ENCODE measurements at places on chromosomes 11 and 22.

DNA sequence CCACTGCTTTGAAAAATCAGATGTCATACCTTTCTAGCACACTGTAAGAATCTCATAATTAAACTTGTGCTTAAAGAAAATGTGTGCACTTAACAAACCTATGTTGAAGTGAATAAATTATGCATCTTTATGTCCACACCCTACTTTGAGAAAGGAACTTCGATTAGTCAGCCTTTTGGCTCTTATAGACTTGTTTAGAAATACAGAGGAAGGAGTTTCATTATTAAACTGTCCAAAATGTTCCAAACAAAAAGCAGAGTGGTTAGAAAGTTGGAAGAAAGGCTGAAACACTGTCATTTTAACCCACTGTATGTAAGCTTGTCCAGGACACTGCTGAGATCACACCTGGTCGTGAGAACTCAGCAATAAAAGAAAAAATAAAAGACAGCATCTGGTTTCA is 863.2 kb upstream of the CHORDC1 start:
- DNase-seq = no peak

DNA sequence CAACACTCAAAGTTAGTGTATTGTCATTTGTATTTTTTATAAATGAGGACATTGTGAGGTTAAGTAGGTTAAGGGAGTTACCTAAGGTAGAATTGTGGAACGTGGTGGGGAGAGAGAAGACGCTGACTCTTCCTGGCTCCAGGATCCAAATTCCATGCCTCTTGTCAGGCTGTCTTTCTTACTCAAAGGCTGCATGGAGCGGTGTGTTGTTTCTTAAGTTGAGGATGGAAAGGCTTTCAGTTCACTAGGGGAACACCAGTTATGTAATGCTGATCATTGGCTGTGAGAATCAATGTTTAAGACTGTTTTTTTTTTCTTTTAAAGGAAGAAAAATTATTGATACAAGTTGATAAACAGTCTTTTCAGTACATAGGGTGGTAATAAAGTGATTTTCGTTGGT is 2.9 kb downstream of the UBE2L3 start:
- DNase-seq = no peak

- peak; percentile 81 for DNase-seq
Measured at GRCh38 chr11:96341211-96342013, 1.6 kb downstream of the MAML2 start.

GRCh38 chr11:102981324-102981910 is 25.9 kb upstream of the MMP13 start:
- DNase-seq = no peak

DNA sequence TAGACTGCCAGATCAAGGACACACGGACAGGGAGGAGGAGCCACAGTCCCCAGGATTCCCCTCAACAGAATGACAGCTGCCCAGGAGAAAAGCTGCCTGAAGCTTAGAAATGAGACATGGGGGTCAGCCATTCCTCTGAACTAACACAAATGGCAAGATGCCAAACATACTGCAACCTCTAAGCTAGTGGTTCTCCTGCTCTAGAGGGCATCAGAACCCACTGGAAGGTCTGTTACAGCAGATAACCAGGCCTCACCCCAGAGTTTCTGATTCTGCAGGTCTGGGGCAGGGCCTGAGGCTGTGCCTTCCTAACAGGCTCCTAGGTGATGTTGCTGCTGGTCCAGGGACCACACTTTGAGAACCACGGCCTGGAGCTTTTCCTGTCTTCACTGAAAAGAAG is 28.6 kb upstream of the BID start:
- DNase-seq = no peak

DNA sequence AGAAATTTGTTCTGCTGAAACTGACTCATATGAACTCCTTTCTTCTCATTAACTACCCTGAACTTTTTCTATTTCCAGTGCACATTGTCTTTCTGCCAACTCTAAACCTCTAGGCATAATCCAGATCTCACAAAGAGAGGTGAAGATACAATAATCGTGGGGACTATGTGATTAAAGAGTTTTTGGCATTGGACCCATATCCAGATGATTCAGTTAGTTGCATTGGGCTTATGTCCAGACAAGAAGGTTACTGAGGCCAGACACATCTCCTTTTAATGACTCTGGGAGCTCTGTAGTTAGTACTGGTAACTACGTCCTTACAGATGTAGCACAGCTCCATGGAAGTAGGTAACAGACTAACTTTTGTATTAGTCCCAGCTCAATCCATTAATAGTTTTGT is 273.0 kb downstream of the CASP12 start:
- DNase-seq = no peak

DNA sequence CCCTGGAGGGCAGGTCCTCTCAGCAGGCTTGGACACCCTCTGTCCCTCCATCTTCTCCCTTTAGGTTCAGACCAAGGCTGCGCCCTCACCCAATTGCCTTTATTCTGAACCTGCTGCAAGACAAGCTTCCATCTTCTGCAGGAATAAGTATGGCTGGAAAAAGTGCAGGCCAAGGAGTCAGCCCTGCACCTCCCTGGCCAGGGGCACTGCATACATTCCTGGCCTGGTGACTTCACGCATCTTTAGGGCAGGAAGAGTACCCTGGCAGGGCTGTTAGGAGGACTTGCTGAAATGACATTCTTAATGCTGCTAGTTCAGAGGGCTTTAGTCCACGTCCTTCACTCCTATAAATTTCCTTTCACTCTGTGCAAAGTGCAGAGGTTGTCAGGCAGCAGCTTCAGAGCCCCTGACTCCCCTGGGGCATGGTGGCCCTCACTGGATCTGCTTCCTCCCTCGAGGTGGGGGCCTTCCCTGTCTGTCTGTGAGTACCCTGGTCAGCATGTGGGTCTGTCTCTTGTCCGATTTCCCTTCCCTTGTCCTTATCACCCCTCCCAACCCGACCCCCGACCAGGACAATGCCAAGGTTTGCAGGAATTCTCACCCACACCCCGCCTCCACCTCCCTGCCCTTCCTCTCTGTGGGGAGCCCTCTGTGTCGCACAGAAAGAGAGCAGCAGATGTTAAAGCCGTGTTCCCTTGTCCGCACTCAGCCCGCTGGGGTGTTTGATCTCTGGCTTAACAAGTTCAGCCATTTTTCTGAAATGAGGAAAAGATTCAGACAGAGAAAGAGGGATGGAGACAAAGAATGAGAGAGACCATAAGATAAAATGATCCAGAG is 124.5 kb upstream of the SYT13 start:
- no peak for DNase-seq

DNA sequence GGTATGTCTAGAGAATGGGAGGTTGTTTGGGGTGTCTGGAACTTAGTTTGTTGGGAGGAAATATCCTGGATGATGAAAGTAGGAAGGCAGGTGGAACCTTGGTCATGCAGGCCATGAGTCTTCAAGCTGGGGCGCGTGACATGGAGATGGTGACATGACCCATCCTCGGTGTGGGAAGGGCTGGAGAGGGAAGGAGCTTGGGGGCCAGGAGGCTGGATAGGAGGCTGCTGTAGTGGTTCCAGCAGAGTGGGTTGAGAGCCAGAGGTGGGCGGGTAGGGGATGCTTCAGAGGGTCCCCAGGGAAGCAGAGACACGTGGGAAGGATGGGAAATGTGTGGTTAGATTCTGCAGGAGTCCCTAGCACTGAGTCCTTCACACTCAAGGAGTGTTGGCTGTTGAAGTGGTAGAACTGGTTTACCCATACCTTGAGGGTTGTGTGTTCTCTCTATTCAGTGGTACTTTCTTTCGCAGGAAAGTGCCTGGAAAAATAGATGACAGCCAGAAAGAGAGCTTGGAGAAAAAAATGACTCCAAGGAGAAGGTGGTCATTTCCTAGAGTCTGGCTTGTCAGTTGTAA is 56.8 kb downstream of the LDLRAD3 start:
- DNase-seq = no peak

DNA sequence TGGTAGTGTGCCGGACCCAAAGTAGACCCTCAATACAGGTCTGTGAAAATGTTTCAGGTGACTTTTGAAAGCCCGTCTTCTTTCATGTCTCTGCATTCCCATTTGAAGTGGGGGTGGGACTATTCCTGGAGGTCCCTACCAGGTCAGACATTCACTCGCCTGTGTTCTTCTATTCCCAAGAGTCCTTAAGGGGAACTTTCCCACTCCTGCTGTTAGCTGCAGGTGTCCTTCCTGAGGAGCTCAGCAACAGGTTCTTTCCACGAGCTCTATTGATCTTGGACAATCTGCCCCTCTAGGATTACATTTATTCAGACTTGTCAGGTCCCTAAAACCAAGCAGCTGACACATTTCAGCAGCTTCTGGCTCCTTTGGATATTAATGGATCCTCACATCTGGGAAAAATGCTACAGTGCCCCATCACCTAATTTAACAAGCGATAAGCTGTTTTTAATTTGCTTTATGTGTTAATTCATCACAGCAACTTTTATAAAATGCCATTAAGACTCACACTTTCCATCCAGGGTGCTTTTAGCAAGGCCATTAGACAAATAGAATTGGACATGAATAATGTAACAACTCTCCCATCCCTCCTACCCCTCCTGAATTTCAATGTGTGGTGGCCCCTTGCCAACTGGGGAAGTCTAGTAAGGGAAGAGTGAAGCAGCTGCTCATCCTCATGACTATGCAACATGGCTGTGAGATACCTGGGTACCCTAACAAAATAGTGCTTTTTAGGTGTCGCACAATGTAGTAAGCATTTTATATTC is 259.5 kb upstream of the CCDC90B start:
- DNase-seq = no peak

GRCh38 chr22:27472975-27473374 is 328.6 kb downstream of the MN1 start:
- DNase-seq = no peak

- DNase-seq = no peak
Measured at GRCh38 chr22:22700631-22701030, 56.2 kb downstream of the GGTLC2 start.

DNA sequence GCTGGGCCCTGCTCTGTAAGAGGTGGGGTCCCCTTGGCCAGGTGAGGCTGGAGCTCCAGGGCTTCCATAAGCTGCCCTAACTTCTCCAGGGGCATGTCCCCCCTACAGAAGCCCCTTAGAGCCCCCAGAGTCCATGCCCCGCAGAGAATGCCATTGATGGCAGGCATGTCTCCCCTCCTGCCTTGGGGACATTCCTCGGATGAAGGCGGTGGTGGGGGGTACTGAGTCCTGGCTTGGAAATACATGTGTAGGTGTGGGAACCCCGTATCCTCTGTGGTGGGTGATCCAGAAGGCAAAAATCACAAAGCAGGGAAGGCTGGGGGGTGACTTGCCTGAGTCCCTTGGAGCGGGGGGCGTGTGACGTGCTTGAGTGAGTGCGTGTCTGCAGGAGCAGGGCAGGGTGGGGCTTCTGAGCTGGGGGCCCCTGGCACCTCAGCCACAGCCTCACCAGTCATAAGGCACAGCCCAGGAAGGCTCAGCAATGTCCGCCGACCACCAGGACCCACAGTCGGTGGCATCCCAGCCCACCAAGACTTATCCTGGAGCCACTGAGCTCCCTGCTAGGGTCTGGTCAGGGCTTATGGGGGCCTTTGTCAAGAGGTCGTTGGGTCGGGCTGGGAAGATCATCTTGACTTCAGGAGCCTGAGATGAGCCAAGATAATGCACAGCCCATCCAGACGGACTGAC is 69.8 kb upstream of the KCNQ1OT1 start:
- DNase-seq = no peak

DNA sequence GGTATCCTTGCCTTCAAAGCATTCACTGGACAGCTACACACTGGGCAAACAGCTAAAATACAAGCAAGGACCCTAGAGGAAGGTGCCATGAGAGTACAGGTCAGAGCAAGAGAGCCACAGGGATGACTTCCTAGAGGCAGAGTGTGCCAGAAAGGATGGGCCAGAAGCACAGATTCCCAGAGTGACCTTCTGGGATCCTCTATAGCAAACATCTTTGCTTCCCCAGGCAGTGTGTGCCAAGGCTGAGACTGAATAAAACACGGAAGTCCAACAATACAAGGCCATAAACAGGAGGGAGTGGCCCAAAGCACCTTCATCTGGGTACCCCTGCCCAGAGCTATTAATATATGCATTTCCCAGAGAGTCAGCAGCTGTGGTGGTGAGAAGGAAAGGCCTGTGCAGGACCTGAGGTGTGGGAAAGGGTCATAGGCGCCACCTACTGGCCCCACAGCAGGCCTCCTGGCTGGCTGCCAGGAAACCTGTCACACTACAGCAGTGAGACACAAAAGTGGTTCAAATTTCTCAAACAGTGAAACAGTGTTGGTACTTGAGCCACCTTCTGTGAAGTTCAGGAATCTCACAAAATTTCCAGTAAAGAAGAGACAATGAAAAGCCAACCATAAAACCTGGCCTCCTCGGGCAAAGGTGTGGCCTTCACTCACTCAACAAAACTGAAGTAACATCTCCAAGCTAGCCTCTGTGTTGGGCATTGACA is 20.3 kb downstream of the CLPB start:
- peak; percentile 84 for DNase-seq

DNA sequence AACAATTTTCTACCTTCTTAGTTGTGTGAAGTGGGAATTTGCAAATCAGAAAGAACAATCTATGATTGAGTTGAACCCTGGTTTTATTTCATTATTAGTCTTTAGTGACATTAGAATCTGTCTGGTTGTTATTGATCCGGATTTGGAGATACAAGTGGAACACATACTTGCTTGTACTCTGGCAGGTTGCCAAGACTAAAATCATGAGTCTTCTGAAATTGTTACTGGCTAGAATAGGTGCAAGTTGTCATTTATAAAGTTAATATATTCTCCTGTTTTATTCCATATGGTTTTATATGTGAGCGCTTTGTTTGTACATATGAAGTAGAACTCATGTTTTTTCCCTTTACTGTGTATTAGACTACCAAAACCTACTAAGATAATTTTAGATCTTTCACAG is 23.0 kb downstream of the CCDC15 start:
- DNase-seq = no peak

GRCh38 chr11:9144828-9145227 is 53.4 kb upstream of the SCUBE2 start:
- DNase-seq = no peak

DNA sequence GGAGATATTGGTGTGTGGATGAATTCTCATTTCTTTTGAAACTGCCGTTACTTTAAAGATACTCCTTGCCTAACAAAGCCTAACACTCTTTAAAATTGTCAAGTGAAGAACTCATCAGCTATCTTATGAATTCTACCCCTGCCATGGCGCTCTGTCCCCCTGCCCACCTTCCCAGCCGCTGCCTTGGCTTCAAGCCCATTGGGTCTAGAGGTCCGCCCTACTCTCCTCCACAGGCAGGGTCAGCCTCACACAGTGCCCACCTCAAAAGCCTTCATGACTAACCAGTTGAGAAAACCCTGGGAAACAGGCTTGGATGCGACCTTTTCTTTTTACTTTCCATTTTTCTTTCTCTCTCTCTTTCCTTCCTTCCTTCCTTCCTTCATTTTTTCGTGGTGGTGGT is 128.6 kb downstream of the RRAS2 start:
- DNase-seq = no peak

DNA sequence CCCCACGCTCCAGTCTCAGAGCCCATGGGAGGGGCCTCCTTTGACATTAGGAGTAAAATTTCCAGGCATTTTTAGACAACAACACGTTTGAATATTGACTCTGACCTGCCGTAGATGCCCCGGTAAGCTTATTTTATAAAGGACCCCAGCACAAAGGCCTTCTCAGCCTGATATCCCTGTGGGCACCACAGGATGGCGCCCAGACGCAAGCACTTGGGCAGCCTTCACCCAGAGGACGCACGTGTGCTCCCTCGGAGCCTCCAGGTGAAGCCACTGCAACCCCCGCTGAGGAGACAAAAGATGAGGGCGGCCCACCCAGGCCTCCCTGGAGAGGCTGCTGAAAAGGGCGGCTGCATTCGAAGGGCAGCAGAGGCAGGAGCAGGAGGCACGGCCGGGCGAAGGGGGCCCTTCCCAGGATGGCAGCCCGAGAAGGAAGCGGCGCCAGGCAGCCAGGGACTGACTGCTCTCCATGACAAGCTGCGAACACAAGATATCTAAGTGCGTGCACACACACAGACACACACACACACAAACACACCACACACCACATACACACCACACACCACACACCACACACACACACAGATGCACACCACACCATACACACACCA is 15.2 kb upstream of the TH start:
- DNase-seq = peak; percentile 77
